NCI-H748 treated with DMSO at 0.1 percent for 48 hours (cell line): ENCODE measurements at places on chromosomes 11 and 22.

- no peak for DNase-seq
Observed at GRCh38 chr11:70220920-70221319, 17.8 kb downstream of the FADD start.

- DNase-seq: peak; percentile 11
Observed at GRCh38 chr11:106724293-106724892, 293.9 kb downstream of the GUCY1A2 start.

GRCh38 chr22:40612291-40612751, 24.2 kb downstream of the MRTFA start:
- no peak for DNase-seq

GRCh38 chr22:30372915-30373314, 14.3 kb downstream of the RNF215 start:
- DNase-seq: no peak

DNA sequence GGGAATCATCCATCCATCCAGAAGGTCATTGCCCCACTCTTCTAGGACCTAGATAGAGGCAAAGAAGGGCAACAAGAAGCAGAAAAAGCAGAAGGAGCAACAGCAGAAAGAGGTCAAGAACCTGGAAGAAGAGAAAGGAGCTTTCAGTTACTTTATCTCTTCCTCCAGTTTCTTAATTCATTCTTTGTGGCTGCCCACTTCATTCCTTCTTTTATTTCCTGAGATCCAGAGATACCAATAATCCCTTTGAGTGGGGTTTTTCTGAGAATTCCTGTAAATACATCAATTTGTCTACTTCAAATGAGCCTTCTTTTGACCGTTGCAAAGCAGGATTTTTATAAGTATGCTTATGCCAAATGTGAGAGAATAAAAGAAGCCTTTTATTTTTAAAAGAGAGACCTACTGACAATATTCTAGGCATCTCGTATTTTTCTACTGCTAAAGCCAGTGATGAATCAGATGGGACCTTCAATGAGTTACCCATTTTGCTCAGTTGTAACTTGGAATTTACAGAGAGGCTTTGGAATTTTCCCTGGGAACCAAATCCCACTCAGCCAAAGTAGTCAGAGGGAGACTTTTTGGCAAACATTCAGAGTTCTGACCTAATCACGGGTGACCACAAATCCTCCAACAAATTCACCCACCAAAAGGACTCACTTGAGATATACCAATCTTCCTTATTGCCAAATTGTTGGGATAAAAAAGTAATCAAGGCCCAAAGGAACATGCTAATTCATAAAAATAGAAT, 54.9 kb downstream of the ZC3H12C start:
- no peak for DNase-seq

DNA sequence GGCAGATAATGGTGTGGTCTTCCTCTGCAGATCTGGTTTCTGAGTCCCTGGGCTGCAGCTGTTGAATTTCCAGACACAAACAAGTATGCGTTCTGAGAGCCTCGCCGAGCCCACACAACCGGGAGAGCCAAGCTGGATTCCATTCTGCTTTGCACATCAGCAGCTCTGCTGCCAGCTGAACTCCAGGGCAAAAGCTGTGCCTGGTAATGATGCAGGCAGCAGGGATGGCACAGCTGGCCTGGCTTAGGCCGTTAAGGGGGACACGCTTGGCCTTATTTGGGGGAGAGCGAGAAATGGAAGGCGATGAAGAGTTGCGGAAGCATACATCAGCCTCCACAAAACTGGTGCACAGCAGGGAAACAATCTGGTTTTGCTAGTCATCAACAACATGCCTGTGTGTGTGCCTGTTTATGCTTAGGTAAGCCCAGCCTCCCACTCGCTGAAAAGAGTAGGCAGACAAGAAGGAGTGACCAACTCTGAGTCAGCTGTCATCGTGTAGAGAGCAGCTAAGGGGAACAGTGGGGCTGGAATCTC, 25.1 kb downstream of the ADAMTS8 start:
- no peak for DNase-seq

GRCh38 chr11:95318498-95318897, 87.5 kb upstream of the SESN3 start:
- DNase-seq: no peak

DNA sequence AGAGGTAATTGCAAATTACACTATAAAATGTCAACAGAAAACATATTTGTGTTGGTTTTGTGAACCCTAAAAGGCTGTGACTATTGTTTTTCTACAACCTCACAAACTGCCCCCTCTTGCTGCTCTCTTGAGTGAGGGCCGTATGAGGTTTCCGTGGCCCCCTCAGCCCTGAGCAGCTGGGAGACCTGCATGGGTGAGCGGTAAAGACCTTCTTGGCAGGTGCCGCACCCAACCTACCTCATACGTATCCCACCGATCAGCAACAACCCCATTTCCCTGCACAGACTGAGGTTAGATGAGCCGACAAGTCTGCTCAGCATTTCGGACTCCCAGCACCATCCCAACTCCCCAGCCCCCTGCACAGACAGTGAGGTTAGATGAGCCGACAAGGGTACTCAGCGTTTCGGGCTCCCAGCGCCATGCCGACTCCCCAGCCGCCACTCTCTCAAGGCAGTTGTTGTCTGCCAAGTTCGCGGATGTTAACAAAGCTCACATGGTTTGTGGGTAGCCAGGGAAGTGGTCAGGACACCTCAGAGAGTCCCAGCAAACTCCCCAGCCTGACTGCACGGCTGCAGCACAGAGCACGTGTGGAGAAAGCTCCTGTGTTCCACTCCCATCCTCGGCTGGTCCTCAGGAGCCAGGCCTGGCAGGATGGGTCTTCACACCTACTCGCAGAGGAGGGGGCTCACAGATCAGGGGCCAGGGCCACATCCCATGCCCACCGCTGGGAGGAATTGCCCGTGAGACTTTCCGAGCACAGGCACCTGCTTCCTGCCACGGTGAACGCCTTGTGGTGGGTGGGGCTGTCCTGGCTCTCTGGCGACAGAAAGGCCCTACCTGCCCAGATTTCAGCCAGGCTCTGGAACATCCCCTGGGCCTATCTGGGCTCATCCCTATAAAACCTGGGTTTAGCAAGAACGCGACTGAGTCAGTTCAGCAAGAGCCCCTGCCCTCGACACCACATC, 502.9 kb downstream of the BRD1 start:
- no peak for DNase-seq

DNA sequence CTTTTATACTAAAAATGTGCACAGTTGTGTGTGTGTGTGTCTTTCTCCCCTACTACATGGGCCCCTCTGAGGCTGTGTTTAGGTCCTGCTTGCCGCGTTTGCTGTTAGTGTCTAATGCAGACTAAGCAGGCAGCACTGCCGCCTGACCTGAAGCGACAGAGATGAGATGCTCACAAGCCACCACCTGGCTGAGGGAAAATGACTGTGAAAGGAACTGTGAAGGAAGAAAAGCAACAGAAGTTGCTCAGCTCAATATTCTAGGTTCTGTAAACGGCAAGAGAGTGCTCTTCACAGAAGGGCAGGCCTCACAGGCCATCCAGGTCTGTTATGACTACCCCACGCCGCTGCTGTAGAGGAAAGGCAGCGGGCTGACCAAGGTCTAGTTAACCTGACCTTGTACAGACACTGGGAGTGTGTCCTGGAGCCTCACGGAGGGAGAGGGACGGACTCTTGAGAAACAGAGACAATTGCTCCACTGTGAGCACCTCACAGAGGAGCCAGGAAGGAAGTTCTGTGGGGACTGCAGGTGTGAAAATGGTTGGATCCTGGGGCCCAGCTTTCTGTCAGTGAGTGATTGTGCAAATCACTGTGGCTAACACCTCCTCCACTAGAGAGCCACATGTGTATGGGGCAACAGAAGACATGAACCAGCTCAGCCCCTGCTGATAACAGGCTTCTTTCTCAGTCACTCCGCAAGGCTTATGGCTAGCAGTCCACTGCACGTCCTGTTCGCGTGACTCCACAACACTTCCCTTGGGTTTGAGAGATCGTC, 31.3 kb upstream of the YPEL1 start:
- DNase-seq: no peak

- DNase-seq: no peak
Observed at GRCh38 chr11:101881586-101881985, 33.2 kb upstream of the CEP126 start.

DNA sequence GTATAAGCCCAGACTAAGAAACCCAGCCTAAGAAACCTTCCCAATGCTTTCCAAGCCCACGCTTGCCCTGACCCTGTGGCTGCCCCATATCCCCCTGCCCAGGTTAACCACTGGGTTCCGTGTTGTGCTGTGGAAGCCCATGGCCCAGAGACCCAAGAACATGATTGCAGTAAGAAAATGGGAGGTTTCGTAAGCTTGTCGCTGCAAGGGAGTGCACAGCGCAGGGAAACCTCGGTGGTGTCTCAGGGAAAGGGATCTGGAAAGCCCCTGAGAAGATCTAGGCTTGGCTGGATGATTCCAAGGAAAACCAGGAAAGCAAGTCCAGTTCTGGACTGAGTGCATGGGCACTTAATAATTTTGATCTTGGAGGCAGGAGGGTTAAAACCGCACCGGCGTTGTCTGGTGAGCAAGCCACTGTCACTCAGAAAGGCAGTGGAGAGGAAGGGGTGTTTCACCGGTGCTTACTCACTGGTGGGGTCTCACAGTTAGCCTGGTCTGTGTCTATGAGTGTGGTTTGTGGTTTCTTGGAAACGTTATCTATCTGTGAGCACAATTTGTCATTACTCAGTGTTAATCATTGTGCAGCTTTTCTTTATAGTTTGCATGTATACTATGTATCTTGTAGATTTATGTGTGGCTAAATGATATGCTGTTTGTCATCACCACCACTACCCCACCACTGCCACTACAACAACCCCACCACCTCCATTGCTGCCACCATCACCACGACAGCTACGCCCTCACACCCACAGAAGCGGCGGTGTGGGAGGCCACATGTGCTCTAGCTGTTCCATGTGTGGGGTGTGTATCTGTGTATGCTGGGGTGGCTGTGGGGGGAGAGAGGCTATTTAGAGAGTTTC, 53.3 kb upstream of the PRDM11 start:
- DNase-seq: no peak

GRCh38 chr22:31616315-31616980, 45.6 kb downstream of the PISD start:
- DNase-seq: no peak

DNA sequence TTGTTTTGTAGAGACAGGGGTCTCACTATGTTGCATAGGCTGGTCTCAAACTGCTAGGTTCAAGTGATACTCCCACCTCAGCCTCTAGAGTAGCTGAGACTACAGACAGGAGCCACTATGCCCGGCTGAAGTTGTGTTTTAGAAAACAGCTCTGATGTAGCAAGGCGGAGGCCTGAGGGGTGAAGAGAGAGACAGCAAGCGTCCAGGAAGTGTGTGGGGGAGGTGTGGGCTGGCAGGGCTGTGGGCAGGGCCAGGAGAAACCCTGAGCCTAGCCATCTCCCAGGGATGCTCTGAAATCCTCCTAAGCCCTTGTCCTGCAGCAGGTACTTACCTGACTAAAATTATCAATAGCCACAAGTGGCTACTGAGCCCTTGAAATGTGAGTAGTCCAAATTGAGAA, 16.1 kb upstream of the RPS3 start:
- DNase-seq: no peak
